ENCODE measurements at places on chromosomes 1 and 21.

GRCh38 chr21:25581582-25581981 lies 25.7 kb downstream of the MRPL39 start:
- DNase-seq = no peak

GRCh38 chr1:212127221-212127620 lies 91.7 kb downstream of the DTL start:
- no peak for DNase-seq

GRCh38 chr1:59556802-59557548 lies 257.8 kb upstream of the HOOK1 start:
- DNase-seq = no peak

DNA sequence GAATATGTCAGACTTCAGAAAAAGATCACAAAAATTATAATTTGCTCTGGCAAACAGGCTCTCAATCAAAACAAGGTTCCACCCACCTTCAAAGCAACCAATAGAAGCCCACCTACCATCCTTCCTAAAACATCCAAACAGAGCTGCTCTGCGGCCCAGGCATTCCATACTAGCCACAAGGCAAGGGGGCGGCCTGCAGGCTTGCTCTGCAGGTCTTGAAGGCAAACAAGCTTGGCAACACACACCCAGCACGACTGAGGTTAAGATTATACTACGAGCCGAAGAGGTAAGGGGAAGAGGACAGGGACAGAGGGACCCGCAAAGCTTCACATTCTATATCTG lies 207.3 kb downstream of the SLC45A1 start:
- DNase-seq = no peak

DNA sequence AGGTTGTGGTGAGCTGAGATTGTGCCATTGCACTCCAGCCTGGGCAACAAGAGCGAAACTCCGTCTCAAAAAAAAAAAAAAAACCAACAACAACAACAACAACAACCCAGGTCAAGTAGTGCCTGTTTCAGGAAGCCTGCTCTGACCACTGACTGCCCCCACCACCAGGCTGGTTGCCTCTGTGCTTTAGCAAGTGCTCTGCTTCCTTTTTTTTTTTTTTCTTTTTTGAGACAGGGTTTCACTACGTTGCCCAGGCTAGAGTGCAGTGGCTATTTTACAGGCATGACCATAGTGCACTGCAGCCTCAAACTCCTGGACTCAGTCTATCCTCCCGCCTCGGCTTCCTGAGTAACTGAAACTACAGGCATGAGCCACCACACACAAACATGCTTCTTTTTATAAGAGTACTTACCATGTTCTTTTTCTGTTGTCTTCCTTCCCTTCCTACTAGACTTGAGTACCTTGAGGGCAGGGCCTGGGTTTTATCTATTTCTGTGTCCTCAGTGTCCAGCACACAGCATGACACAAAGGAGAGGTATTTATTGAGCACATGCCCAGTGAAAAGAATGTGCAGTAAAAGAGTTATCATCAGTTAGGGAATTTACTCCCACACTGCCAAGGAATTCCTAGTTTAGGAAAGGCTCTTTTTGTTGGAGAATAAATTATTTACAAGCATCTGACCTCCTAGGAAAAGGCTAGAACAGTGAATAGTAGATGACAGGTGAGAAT lies 9.9 kb upstream of the COA7 start:
- no peak for DNase-seq

GRCh38 chr1:83856381-83856780 lies 142.6 kb downstream of the TTLL7 start:
- no peak for DNase-seq

DNA sequence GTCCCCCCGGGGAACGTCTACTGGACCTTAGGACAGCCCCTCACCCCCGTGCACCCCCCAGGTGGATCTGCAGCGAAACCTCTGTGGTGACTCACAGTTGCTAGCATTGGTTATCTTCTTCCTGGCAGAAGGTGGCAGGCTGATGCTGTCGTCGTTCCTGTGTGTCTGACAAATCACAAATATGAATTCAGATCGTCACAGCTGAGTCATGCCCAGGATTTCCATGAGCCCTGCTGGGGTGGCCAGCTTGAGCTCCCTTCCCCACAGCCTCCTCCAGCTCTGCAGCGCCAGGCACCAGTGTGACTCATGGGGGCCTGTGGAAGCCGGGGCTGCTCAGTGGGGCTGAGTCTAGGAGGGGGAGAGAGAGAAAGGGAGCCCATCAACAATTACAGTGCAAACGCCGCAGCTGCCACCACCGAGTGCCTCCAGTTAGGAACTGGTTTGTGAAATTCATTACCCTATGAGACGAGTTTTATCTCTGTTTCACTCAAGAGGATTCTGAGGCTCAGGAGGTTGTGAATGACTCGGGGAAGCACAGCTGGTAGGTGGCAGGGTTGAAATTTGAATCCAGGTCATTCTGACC lies 197.9 kb downstream of the DYRK1A start:
- peak; percentile 99 for DNase-seq

DNA sequence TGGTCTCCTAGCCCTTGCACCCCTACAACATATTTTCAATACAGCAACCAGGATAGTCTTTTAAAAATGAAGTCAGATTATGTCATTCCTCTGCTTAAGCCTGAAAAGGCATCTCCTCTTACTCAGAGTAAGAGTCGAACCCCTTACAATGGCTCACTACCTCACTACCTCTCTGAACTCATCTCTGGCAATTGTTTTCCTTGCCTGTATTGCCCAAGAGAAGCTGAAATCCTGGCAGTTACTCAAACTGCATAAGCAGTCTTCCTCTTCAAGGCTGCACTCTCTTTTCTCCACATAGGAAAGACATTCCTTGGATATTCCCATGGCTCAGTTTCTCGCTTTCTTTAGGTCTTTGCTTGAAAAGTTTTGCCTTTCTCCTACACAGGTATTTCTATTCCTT lies 22.7 kb downstream of the CLDN8 start:
- DNase-seq = no peak

- no peak for DNase-seq
Measured at GRCh38 chr21:32022146-32022545, 149.3 kb downstream of the HUNK start.

DNA sequence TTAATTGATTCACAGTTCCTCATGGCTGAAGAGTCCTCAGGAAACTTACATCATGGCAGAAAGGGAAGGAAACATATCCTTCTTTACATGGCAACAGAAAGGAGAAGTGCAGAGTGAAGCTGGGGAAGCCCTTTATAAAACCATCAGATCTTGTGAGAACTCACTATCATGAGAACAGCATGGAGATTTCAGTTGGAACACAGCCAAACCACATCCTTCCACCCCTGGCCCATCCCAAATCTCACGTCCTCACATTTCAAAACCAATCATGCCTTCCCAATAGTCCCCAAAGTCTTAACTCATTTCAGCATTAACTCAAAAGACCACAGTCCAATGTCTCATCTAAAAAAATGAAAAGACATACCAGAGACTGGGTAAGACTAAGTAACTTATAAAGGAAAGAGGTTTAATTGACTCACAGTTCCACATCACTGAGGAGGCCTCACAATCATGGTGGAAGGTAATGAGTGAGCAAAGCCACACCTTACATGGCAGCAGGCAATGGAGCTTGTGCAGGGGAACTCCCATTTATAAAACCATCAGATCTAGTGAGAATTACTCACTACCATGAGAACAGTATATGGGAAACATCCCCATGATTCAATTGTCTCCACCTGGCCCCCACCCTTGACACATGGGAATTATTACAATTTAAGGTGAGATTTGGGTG lies 105.2 kb downstream of the MRPL39 start:
- peak; percentile 59 for DNase-seq

- no peak for DNase-seq
Measured at GRCh38 chr1:167503626-167504466, 14.5 kb downstream of the CD247 start.

- no peak for DNase-seq
Measured at GRCh38 chr1:9890224-9890731, 19.8 kb downstream of the CTNNBIP1 start.

- no peak for DNase-seq
Measured at GRCh38 chr1:36023098-36023769, 60.7 kb upstream of the TEKT2 start.

GRCh38 chr1:164361927-164362326 lies 197.1 kb upstream of the PBX1 start:
- no peak for DNase-seq

DNA sequence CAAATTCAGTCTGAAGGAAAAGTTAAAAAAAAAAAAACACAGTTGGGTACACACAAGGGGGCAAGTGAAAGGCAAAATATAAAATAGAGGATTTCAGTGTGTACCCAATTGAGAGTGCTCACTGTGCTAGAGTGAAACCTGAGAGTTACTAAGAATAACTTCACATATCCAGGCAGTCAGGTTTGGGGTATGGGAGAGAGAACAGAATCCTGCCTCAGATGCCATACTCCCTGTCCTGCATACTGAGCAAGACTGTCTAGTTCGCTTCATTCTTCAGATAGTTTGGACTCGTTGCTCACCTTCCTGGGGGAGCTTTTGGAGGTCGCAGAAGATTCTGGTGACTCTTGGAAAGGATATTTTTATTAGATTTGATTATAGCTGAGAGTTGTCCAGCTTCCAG lies 20.4 kb downstream of the CEP85 start:
- DNase-seq = no peak

GRCh38 chr1:6888268-6888667 lies 103.0 kb downstream of the CAMTA1 start:
- no peak for DNase-seq

DNA sequence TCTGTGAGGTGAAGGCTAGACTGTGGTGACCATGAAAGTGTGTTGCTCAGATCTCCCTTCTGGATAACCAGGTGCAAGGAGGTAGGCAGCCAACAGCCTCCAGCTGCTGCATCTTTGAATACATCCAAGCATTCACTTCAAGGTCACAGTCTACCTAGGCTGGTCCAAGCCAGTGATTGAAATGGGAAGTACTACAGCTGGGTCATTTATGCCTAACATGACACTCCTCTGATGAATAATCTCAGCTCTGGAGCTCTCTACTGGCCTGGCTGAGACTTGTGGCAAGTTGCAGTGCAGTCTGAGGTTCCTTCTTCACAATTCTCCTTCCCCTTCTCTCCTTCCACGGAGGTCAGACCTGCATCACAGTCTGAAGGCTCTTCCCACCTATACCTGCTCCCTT lies 35.0 kb upstream of the ARHGAP29 start:
- no peak for DNase-seq

GRCh38 chr1:116409751-116410191 lies 36.7 kb downstream of the ATP1A1 start:
- DNase-seq = no peak

DNA sequence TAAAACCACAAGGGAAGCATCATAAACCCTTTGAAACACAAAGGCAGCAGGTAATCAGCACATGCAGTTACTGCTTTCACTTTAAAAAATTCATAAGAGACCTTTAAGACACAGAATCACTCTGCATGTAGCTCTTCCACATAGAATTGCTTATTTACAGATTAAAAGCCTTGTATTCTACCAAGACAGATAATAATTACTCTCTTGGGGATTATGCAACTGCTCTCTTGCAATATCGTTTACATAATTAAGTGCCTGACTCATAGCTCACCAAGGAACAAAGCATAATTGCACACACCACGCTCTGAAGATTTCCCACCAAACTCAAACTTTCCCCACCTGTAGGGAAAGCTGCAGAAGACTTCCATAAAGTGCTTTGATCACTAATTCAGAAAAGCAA lies 87.9 kb downstream of the VAV3 start:
- no peak for DNase-seq

GRCh38 chr1:19744335-19744743 lies 55.4 kb downstream of the TMCO4 start:
- no peak for DNase-seq

DNA sequence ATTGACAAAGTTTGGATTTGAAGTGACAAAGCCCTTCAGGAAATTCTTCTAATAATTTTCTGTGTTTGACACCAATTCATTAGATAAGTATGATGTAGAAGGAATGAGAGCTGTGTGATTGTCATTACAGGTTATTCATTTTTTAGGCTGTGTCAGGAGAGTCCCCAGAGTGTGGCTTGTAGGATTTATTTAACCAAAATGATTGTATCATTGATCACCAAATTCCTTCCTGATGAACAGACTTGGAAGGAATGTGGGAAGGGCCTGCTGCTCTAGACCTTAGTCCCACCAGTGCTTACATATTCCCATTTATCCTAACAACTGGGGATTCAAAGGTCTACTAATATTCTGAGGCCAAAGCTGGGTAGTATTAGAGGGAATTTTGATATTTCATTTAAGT lies 383.3 kb upstream of the KAZN start:
- no peak for DNase-seq

DNA sequence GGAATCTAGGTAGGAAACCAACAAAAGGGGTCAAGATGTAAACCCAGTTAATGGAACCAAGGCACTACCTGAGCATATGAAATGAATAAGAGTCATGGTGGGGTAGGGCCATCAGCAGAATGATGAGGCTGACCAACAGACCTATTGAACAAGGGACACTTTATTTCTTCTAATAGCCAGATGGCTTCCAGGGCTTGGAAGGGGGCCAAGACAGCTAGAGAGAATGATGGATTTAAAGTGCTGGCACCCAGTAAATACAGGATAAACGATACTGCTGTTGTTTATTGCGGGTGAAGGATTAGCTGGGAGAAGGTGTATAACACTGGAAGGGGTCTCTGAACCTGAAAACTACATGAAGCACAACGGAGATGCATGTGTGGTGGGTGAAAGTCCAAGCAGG lies 15.6 kb downstream of the DDAH1 start:
- no peak for DNase-seq

- DNase-seq = no peak
Measured at GRCh38 chr1:160682983-160683865, 28.4 kb downstream of the CD48 start.

DNA sequence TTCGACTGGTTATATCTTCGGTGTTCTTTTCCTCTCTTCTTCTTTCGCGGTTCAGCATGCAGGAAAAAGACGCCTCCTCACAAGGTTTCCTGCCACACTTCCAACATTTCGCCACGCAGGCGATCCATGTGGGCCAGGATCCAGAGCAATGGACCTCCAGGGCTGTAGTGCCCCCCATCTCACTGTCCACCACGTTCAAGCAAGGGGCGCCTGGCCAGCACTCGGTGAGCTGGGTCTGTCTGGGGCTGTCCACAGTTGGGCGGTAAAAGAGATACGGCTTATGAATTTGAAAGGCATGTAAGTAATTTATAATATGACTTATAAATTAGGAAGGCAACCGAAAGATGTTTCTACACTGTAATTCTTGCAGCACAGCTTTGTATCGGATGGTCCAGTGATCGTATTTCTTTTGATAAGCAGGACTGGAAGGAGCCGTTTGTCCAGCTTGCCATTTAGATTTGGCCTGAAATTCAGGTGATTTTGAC lies 334 bp downstream of the CTH start:
- DNase-seq = no peak

- no peak for DNase-seq
Measured at GRCh38 chr1:20411196-20411980, 74.6 kb downstream of the CAMK2N1 start.

DNA sequence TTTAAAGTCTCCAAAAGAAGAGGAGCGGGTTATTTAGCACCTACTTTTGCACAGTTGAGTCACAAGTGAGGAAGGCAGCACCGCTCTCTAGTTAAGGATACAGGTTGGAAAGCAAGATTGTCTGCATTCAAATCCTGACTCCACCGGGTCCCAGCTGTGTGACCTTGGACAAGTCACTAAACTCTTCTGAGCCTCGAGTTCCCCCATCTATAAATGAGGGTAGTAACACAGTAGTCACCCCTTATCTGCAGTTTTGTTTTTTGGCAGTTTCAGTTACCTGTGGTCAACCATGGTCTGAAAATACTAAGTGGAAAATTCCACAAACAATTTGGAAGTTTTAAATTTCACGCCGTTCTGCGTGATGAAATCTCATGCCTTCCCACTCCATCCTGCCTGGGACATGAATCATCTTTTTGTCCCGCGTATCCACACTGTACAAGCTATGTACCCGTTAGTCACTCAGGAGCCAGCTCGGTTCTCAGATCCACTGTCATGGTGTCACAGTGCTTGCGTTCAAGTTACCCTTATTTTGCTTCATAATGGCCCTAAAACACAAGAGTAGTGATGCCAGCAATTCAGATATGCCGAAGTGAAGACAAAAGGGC lies 49.4 kb downstream of the CAPZB start:
- no peak for DNase-seq

Data from hematopoietic multipotent progenitor cell (in vitro differentiated cells).